ENCODE measurements at places on chromosomes 5 and 9.
A peak's percentile ranks its signal among the peaks of the same experiment; 100 is the strongest.

- DNase-seq, result no peak
Measured at GRCh38 chr9:136351252-136351800, 12.2 kb downstream of the DNLZ start.

- DNase-seq, result no peak
Measured at GRCh38 chr5:109324351-109324750, 85.4 kb downstream of the PJA2 start.

DNA sequence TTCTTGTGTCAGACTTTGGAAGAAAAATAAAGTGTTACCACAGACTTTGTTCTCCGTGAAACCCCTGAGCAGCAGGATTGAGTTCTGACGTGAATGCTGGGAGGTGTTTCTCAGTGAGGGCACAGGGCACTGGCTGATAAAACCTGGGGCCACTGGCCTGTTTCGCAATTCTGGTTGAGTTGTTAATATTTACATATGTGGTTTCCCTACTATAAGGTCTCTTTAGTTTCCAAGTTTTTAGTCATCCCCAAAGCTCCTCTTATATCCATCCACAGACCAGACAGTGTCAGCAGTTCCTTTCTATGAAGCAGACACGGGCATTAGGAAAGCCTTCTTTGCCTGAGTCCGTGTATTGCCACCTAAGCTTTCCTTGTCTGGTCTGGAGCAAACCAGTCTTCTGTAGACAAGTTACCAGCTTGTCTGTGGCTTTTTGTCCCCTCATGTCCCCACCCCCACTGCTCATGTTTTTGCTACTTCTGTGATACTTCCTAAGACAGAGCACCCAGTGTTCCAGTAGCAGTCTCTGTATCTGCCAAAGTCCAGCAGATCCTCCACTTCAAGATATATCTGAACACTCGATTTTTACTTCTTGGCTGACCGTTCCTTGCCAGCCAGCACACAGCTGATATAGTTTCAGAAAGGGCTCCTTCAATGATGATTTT lies 42.0 kb downstream of the ACO1 start:
- no peak for DNase-seq

DNA sequence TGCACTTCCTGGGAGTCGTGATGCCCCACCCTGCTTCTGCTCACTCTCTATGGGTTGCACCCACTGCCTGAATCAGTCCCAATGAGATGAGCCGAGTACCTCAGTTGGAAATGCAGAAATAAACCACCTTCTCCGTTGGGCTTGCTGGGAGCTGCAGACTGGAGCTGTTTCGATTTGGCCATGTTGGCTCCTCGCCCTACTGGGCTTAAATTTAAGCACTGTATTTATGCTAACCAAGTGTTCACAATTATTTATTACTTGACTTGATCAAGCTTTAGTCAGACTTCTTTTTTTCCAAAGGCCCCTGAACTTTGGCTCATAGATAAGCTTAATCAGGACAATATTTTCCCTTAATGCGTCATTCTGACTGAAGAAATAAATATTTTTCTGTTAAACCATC lies 1072.4 kb upstream of the CDH9 start:
- DNase-seq, result no peak

GRCh38 chr5:75363726-75364495 lies 26.9 kb downstream of the HMGCR start:
- DNase-seq, result no peak

DNA sequence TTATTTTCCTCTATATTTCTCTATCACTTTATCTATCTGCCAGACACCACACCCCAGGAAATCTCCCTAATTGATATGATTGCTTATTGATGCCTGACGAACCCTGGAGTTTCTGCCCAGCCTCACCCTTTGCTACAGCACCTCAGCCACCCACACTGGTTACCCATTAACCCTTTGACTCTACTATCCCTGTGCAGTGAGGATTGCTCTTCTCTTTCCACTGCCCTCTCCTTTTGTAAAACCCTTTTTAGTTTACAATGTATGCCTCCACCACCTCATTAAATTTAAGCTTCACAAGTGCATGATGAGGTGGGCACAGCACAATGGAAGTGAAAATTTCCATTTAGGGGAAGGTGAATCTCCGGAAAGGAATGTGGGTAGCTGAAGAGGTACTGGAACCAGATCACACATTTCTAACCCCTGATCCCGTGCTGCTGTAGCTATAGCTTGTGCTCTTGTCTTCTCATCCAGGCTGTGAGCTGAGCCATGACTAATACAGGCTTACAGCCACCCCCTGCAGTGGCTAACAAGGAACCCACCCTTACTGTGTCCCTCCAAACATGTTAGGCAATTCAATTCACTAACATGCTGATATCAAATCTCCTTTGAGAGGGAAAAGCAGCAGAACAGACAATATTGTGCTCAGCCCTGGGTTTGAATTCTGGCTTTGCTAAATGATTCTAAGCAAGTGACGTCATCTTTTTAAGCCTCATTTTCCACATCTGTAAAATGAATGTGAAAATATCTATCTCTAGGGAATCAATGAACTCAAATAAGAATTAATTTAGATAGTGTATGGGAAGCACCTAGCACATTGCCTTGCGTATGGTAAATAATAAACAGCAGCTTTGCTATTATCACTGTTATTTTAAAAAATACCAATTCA lies 186.9 kb upstream of the TRIM32 start:
- DNase-seq, result no peak

DNA sequence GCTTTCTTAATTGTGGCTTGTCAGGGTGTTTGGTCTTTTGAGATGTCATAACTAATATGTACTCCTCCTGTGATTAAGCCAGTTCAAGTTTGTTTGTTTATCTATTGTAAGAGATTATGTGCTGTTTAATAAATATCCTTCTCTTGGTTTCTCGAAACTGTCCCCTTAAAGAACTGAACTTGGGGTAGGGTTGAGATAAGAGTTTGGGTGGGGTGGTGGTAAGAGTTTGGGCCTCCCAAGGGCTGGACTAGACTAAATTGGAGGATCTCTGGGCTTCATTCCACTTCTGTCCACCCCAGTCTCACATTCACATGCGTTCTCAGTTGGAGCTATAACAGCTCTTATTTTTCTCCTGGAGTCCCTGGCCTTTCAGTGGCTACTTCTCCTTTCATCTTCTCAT lies 38.2 kb downstream of the AQP7 start:
- DNase-seq, result no peak

GRCh38 chr9:112764837-112765236 lies 14.3 kb downstream of the SNX30 start:
- DNase-seq, result no peak

GRCh38 chr9:89865357-89865756 lies 260.5 kb downstream of the GADD45G start:
- no peak for DNase-seq

DNA sequence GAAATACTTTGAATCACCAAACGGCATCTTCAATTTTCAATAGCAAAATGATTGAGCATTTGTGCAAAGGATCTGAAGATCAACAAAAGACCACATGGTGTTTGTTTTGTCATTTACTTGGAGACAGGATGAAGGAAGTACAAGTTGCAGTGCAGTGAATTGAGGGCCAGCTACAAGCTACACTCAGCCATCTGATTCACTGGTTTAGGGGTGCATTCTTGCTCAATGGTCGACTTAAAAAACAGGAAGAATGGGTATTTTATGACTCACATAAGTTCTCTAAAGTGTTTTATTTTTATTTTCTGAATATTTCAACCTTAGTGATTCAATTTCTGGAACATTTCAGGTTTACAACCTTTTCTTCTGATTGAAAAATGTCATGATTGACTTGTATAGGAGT lies 412.1 kb upstream of the ADAMTSL1 start:
- DNase-seq, result no peak

- DNase-seq, result no peak
Measured at GRCh38 chr5:10045376-10045775, 204.3 kb downstream of the ATPSCKMT start.

DNA sequence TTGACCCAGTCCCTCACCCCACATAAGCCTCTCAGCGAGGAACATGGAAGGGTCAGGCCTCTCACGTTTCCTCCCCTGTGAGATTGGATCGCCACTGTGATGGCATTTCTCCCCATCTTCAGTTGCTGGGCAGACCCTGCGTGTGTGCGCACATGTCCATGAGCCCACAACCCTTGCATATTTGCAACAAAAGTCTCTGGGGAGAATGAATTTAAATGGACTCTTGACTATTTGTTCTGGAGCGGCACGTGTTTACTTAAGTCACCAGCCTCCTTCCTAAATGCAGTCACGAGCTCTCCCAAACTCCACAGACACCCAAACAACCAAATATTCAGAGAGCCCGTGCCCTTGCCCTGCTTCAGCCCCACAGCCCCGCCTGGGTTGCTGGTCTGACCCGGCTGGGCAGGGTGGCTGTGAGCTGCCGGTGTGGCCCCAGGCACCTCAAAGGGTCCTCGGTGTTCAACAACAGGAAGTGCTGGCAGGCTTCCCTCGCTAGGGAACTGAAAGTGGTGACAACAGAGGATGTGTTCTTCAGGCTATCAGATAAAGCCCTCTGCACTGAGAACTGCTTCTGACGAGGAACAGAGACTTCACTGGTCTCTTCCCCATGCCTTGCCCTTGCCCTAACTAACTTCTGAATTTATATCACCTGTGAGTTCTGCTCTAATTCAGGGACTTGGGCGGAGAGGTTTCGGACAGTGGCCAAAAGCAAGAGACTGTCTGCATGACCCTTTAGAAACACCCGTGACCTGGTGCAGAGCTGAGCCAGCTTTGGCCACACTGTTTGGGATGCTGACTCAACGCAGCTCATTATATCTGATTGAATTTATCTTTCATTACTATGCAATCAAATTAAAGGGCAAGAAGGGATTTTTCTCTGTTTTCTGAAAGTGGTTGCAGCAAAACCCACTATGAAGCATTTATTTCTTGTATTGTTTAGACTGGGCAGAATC lies 19.2 kb upstream of the CD180 start:
- DNase-seq, result peak; percentile 36

DNA sequence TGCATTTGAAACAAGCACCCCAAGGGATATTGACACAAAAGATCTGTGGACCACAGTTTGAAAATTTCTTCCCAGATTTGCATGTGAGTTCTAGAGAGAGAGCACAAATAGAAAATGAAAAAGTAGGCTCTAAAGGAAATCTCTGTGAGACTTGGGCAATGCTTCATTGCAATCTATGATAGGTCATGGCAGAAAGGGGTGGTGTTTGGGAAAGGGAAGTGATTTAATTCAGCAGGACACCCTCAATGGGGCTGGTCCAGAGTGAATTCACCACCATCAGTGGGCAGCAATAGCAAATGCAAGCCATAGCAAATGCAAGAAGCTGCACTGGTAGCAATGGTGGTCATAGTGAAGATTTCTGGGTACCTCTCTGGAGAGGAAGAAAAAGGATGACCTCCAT lies 58.1 kb downstream of the ANKRD55 start:
- DNase-seq, result no peak

Measured in stimulated activated CD8-positive, alpha-beta memory T cell treated with anti-CD3 and anti-CD28 coated beads, Interleukin-4, amount 100 ng/mL, for 1 hour (primary cell).